Stimulated activated CD8-positive, alpha-beta memory T cell treated with anti-CD3 and anti-CD28 coated beads, Interleukin-7, amount 100 ng/mL, for 1 hour (primary cell): ENCODE measurements at places on chromosomes 6 and 20.

DNA sequence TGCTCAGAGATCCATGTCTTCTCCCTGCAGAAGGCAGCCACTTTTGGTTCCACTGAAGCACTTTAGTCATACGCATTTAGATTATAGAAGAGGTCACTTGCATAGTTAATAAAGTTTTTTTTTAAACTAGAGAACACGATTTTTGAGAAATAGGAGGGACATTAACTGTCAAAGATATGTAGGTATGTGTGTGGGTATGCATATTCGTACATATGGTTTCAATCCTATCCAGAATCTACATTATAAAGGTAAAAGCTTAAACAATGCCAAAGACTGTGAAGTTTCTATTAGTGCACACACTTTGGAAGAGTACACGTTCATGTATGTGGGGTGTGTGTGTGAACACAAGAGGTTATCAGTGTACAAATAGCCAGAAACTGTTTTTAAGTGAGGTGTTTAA lies 103.2 kb downstream of the BTBD3 start:
- DNase-seq = no peak

GRCh38 chr6:129059650-129060049 lies 176.7 kb downstream of the LAMA2 start:
- no peak for DNase-seq

GRCh38 chr6:136921381-136921935 lies 643 bp upstream of the SLC35D3 start:
- DNase-seq = no peak

- no peak for DNase-seq
Measured at GRCh38 chr6:39566456-39566855, 158.8 kb downstream of the KIF6 start.

GRCh38 chr6:100488244-100488643 lies 23.5 kb upstream of the SIM1 start:
- no peak for DNase-seq

GRCh38 chr6:99590728-99591672 lies 15.6 kb upstream of the PRDM13 start:
- DNase-seq = no peak

GRCh38 chr6:33132081-33132524 lies 56.3 kb downstream of the HLA-DPB1 start:
- no peak for DNase-seq

GRCh38 chr20:55151171-55151570 lies 675.8 kb downstream of the DOK5 start:
- DNase-seq = no peak

DNA sequence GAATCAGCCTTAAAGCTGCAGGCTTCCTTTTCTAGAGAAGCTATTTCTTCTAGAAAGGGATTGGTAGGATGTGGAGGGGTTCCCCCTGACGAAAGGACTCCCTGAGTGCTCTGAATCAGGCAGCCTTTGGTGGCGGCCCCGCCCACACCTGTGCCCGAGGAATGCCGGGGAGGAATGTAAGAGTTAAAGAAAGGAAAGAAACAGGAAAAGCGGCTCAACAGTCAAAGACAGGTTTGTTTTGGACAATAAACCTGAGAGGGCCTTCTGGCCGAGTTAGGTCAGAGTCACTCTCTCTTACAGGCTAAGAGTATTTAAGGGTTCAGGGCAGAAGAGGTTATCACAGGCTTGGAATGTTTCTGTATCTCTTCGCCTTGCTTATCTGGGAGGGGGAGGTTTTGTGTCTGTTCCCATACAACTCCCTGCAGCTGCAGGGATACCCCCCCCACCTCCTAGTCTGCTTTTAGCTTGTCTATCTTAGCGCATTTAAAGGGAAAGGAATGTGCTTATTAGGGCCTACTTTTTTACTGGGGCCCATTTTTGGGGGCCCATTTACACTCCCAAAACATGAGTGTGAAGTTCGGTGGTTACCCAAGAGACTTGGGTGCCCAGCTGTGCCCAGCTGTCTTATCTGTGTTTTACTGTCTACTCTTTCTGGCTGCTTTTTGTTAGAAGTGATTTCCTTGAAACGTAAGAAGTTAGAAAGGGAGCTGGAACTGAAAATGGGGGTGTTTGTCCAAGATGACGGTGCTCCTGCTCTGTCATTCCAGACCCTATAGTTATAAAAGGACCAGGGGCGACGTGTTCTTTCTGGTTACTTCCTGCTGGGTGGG lies 32.8 kb downstream of the DYNLT1 start:
- DNase-seq = no peak

GRCh38 chr6:41729624-41730023 lies 5.8 kb downstream of the TFEB start:
- DNase-seq = no peak

DNA sequence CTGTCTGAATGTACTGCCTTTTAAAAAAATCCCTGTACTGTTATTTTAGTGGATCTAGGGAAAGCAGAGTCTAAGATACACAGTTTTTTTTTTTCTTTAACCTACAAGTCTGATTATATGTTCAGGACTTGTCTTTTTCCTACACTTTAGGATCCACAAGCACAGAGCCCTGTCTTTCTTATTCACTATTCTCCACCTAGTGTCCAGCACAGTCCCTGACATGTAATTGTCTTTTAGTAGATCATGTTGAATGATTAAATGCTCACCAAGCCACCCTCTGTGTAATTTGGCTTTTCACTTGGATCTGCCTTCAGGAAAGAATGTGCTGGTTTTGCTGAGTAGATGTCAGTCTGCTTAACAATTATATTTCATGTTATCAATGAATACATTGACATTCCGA lies 35.8 kb upstream of the YWHAB start:
- DNase-seq = no peak

DNA sequence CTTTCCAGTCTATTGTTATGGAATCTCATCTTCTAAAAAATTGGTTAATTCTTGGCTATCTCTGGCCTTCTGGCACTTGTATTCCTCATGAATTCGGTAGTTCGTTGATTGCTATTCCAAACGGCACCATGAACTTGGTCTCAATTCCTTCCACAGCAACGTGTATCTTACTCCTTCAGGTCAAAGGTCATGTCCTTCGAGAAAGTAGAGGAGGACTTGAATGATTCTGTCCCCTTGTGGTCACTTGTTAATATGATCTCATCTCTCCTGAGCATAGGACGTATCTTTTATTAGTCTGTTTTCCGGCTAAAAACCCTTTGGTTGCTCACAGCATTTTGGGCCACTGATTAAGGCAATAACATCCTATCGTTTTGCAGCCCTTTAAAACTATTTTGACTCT lies 9.4 kb downstream of the TLDC2 start:
- no peak for DNase-seq

- DNase-seq = no peak
Measured at GRCh38 chr6:145076115-145076841, 659.0 kb downstream of the EPM2A start.

DNA sequence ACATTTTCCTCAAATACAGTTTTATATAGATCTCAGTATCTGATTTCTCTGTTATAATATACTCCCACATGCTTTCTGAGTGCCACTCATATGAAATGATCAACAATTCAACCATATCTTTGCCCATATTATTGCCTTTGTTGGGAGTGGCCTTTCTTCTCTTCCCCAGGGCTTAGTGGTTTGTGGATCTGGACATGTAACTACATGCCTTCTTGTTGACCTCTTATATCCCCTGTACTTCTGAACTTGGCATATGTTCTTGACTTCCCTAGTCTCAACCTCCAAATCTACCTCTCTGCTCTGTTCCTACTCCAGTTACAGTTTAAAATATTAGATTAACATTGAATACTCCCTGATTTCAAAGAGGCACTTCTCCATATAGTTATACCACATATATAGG lies 34.3 kb upstream of the PRIM2 start:
- DNase-seq = no peak

DNA sequence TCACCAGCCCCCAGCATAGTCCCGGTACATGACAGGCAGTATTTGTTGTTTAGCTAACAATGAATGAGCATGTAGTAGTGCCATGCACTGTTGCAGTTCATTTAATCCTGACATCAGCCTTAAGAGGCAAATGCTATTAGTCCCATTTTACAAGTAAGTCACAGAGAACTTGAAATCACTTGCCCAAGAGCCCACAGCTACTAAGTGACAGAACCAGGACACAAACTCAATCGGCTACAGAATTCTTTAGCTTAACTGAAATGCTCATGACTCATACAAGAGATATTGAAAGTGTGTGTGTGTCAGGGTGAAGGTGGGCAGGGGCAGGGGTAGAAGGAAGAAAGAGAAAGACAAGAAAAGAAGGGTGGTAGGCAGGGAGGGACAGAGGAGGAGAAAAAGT lies 52.7 kb downstream of the UNC5CL start:
- no peak for DNase-seq

- DNase-seq = no peak
Measured at GRCh38 chr6:29992807-29993206, 50.5 kb downstream of the HLA-A start.

GRCh38 chr6:3418496-3419060 lies 38.3 kb downstream of the SLC22A23 start:
- no peak for DNase-seq

- no peak for DNase-seq
Measured at GRCh38 chr20:14644306-14645097, 307.1 kb upstream of the FLRT3 start.

GRCh38 chr6:137856138-137856898 lies 10.7 kb upstream of the TNFAIP3 start:
- DNase-seq = no peak

- DNase-seq = no peak
Measured at GRCh38 chr20:58994390-58995159, 12.5 kb downstream of the CTSZ start.

GRCh38 chr6:158517038-158517437 lies 42.9 kb upstream of the TMEM181 start:
- DNase-seq = no peak

GRCh38 chr6:128138694-128139093 lies 237.8 kb upstream of the THEMIS start:
- no peak for DNase-seq

GRCh38 chr6:166862287-166862977 lies 93.9 kb downstream of the RNASET2 start:
- DNase-seq = peak; percentile 1

DNA sequence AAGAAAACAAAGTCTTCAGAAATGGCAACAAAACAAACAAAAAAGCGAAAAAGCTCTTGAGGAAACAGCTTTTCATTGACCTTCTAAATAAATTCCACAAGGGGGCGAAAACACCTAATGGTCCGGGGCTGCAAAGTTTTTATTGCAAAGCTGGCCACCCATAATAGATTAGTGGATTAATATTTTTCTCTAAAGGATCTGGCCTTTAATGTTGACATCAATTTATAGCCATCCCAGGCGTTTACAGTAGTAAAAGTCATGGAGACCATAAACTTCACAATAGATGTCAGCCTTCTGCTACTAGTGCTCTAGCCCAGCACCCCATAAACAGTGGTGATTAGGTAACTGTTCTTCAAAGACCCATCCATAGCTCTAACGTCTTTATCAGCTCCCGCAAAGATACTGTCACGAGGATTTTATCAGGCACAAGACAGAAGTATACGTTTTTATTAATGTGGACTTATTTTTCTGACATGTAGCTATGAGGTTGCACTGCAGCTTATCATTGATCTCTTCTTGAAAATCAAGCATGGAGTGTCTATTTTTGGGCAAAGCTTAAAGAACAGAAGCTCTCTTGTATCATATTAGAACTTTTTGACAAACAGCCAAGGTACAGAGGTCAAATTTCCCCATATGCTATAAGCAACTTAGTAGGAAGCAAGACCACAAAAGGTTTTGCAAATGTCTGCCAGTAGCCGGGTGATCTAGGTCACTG lies 4.7 kb downstream of the CITED2 start:
- DNase-seq = no peak

- DNase-seq = no peak
Measured at GRCh38 chr20:37801921-37802320, 101.0 kb upstream of the VSTM2L start.

DNA sequence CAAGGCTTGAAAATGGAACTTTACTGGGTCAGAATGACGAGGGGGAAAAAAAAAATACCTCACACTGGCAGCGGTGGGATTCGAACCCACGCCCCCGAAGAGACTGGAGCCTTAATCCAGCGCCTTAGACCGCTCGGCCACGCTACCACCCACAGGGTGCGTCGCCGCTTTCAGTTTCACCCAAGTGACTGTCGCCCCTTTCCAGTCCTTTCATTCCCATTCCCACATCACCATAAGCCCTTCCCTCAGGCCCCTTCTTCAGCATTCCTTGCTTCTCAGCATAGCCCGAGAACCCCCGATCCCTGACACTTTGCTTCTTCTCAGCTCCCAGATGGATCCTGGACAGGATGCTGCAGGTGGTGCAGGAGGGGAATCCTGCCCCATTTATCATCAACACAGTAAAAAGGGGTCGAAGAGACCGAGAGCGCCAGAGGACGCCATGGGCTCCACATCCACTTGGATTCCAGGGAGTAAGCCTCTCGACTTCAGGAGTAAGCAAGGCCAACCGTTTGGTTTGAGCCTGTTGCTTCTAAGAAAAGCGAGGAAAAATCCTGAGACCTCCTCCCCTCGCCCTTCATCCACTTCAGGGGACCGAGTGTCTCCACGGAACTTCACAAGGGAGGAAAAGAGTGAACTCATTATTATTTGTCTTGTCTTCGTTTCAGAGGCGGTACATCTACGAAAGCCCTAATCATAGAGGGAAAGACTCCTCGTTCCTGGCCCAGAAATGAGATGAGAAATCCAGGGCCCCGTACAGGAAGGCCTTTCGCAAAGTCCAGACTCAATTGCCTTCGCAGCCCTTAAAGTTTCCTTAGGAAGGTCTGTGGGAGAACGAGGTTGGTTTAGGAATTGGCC lies 20.0 kb upstream of the TRIM27 start:
- DNase-seq = no peak

DNA sequence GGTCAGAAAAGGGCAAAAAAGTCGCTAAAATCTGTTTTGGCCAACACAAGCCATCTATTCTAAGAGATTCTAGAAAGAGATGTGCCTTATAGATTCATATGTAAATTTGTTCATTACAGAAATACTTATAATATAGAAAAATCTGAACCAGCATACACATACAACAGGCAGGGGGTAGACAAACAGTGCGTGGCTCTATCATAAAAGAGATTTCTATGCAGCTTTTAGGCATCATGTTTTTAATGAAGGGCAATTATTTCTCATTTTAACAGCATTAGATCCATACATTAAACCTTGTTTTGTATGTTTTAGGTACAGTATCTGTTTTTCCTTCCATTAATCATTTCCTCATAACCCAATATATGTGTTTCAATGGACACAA lies 664 bp downstream of the BTN3A3 start:
- DNase-seq = no peak

- DNase-seq = no peak
Measured at GRCh38 chr6:113246186-113246585, 611.0 kb upstream of the MARCKS start.

GRCh38 chr6:166259296-166259977 lies 48.8 kb downstream of the PRR18 start:
- DNase-seq = no peak

GRCh38 chr20:61435184-61435822 lies 183.2 kb downstream of the CDH4 start:
- no peak for DNase-seq

- DNase-seq = no peak
Measured at GRCh38 chr6:136598048-136598447, 47.8 kb upstream of the MAP7 start.
